ENCODE measurements at places on chromosomes 12 and 14.

- peak; percentile 13 for DNase-seq
Observed at GRCh38 chr12:26750531-26751175, 82.3 kb downstream of the ITPR2 start.

- no peak for DNase-seq
Observed at GRCh38 chr14:37720131-37720530, 124.7 kb downstream of the TTC6 start.

- no peak for DNase-seq
Observed at GRCh38 chr14:99586761-99587459, 17.1 kb downstream of the CCDC85C start.

- no peak for DNase-seq
Observed at GRCh38 chr12:11540615-11541310, 108.7 kb upstream of the ETV6 start.

- DNase-seq = no peak
Observed at GRCh38 chr12:52070185-52070925, 577 bp downstream of the ATG101 start.

- no peak for DNase-seq
Observed at GRCh38 chr12:120842595-120842994, 61.6 kb downstream of the SPPL3 start.

DNA sequence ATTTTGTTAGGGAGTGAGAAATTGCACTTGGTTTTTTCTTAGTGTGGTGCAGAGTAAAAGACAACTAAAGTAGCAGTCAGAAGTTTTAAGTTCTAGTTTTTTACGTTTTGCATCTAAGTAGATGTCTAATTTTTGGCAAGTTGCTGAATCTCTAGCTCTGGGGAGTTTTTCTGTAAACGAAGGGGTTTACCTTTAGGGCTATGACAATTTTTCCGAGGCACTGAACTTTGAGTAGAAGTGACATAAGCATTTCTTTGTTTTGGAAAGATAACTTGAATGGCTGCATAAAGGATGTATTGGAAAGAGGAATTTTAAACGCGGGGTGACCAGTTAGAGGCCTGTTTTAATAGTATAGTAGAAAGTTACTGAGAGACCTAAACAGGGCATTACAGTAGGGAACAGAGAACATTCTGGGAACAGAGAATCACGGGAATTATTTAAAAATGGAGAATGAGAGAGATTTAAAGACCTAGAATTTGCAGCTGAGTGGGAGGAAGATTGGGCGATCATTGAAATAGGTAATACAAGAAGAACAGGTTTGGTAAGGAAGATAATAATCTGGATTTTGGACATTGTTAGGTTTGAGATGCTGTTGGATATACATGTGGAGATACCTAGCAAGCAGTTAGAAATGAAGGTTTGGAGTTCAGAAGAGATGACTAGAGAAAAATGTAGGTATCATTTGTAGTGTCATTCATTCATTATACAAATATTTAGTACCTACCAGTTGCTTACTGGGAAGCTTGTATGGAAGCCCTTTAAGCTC, 1.2 kb downstream of the ZNF410 start:
- DNase-seq = no peak

Measured in stimulated activated CD4-positive, alpha-beta T cell treated with anti-CD3 and anti-CD28 coated beads, TNF-alpha, amount 100 ng/mL, for 48 hours (primary cell).